ENCODE measurements at places on chromosomes 12 and 14. TPM values are rescaled to one million over a fixed set of nuclear protein-coding genes. Genes with fewer than 3 reads are reported as not detected.

Gene ANO4
- total RNA-seq = not detected

Gene LRRC10
- not detected for total RNA-seq

Gene JPH4
- total RNA-seq = 1.8 TPM

Gene KRT74
- not detected for total RNA-seq

Gene NR1H4
- not detected for total RNA-seq

Gene ENDOU
- total RNA-seq = not detected

Gene CLEC2A
- total RNA-seq = not detected

Gene CABP1
- 0.13 TPM for total RNA-seq

Gene ANKS1B
- total RNA-seq = 0.60 TPM

Gene TEAD4
- 1.7 TPM for total RNA-seq

Gene DTX1
- 2.0 TPM for total RNA-seq

Gene PGF
- not detected for total RNA-seq

Gene DLK1
- total RNA-seq = not detected

Gene ITGB7
- total RNA-seq = 339 TPM
